ENCODE measurements at places on chromosomes 11 and 22.

DNA sequence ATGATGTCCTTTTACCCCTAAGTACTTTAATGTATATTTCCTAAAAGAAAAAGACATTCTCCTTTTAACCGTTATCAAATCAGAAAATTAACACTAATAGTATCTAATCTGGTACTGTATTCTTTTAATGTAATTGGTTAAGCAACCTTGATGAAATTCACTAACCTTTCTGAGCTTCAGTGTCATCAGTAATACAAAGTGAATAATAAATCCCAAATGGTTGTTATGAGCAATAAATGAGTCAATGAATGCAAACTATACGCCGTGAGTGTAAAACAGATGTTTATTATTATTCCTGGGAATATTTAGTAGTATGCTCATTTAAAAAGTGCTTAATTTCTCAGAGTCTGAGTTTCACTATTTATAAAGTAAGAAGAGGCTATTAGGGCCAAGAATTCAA, 21.5 kb downstream of the UEVLD start:
- DNase-seq, result no peak

- no peak for DNase-seq
Measured at GRCh38 chr11:66745356-66746235, 16.6 kb upstream of the SPTBN2 start.

GRCh38 chr22:31211482-31211861, 626 bp upstream of the LIMK2 start:
- DNase-seq, result no peak

DNA sequence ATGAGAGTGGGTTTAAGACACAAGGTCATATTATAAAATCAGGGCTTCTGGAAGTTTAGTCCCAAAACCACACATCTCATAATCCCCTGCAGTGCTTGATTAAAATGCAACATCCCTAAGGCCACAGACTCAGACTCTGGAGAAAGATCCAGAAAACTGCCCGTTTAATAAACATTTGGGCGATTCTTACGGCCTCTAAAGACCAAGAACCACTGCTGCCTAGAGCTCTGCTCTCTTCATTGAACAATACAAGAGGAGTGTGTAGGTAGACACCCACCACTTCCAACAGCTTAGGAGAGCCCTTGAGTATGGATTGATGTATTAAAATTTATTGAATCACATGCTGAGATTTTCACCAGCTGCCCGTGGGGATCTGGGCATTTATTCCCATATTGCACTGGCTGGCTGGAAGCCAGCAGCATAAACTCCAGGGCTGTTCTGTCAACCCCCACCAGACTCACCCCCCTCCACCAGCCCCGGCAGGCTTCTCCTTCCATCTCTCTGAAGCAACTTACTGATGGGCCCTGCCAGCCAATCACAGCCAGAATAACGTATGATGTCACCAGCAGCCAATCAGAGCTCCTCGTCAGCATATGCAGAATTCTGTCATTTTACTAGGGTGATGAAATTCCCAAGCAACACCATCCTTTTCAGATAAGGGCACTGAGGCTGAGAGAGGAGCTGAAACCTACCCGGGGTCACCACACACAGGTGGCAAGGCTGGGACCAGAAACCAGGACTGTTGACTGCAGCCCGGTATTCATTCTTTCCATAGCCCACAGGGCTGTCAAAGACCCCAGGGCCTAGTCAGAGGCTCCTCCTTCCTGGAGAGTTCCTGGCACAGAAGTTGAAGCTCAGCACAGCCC, 749 bp upstream of the BEST1 start:
- peak; percentile 82 for DNase-seq

- DNase-seq, result no peak
Measured at GRCh38 chr22:49619301-49619700, 208.4 kb downstream of the BRD1 start.

- DNase-seq, result peak; percentile 84
Measured at GRCh38 chr11:114135737-114136151, 76.2 kb downstream of the ZBTB16 start.

DNA sequence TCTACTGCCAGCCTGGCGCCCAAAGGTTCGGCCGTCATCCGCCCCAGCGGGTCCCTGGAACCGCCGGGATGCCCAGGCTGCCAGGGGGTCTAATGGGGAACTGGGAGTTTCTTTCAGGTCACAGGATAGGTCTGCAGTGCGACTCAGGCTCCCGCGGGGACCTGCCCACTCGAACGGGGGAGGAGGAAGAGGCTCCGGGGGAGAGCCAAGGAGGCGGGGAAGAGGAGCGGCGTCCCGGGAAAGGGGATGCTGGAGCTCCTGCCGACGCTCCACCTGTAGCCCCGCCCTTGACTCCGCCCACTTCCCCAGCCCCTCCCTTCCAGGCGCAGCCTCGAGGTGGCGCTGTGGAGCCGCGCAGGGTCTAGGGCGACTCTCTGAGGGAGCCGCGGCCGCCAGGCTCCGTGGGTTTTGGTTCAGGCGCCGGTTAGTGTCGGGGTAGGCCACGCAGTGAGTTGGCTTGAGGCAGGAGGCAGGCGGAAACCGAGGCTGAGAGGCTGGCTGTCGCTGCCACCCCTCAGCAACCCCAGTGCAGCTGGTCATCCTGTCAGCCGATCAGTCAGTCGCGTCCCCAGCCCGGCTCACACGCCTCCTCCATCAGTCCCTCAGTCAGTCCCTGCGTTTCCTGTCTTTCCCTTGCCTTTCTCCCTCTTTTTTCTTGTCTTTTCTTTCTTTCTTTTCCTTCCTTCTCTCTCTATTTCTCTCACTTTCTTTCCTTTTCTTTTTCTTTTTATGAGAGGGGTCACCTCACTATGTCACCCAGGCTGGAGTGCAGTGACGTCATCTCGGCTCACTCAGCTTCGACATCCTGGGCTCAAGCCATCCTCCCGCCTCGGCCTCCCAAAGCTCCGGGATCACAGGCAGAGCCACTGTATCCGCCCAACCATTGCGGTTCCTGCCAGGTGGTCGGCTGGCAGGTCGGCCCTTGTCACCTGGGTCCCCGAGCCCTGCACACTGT, 26.4 kb downstream of the YWHAH start:
- peak; percentile 87 for DNase-seq

DNA sequence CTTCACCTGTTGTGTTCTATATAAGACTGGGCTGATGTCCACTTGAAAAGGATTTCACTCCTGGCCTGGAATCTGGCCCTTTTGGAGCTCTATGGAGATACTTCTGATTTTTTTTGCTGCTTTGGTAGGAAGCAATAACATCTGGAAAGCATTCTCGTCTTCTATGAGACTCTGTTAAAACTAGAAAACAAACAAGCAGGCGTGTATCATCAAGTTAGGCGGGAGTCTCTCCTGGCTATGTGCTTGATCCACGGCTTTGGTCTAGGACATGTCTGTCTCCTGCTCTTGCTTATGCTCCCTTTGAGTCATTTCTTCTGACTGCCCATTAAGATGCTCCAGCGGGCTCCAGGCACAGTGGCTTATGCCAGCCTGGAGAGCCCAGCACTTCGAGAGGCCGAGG, 121.4 kb upstream of the TTC12 start:
- no peak for DNase-seq

- DNase-seq, result no peak
Measured at GRCh38 chr11:133697603-133698180, 147.6 kb downstream of the SPATA19 start.
